CMK (cell line): ENCODE measurements at places on chromosomes 12 and 14.

DNA sequence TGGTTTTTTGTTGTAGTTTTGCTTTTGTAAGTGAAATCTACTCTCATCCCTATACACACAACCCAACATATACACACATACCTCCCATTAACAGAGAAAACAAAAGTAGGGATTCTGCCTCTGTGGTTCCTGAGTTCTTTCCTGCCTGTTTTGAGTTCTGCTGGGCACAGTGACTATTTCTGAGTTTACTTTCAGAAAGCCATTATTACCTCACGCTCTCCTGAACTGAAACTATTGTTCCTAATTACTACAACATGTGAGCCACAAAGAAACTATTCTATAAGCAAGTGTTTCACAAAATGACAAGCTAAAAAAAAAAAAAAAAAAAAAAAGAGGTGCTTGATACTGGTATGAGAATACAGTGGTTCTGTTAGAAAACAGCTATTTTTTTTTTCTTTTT lies 110.9 kb downstream of the ALG10B start:
- no peak for DNase-seq

DNA sequence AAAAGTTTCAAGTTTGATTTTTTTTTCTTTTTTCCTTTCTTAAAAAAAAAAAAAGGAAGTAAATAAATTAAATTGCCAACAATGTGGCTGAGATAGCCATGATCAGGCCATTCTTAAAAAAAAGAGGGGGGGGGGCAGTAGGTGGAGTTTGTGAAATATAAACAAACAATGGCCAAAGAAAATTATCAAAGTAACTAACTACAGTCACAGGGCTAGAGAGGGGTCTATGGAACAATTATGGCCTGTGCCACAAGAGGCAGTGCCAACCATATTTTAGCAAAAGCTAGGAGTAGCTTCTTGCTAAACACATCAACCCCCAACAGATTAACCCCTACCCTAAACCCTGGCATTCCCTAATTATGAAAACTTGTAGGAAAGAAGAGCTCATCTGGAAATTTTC lies 16.2 kb upstream of the SMARCC2 start:
- DNase-seq = no peak

DNA sequence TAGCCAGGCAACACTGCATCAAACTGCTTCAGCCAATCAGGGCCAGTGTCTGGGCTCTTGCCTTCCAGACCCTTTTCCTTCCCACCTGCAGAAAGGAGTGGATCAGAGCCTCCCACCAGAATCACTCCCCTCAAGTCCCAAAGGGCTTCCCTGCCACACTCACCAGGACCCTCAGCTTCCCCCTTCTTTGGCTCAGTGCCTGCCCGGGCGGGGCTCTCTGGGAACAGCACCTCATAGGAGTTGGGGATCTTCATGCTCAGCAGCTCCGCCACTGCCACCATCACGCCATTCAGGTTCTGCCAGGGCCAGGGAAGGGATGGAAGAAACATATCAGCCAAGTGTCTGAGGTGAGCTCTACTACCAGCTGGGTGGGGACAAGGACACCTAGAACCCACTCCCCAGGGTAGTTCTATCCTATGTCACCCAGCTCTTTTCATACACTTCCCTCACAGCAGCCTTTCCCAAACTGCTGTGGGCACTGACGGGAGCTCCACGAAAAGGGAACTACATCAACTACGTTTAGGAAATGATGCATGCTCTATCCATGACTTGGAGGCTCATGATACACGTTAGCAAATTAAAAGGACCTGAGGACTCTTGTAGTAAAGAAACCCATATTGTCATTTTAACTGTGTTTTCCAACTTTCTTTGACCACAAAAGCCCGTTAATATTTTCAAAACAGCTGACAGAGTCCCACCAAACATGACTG lies 9.4 kb upstream of the PRKAG1 start:
- DNase-seq = no peak

DNA sequence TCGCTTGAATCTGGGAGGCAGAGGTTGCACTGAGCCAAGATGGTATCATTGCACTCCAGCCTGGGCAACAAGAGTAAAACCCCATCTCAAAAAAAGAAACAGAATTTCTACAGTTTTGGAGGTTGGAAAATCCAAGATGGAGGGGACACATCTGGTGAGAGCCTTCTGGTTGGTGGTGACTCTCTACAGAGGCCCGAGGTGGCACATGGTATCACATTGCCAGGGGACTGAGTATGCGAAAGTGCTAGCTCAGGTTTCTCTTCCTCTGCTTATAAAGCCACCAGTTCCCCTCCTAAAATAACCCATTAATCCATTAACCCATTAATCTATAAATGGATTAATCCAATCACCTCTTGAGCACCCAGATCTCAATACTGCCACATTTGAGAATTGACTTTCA lies 70.8 kb upstream of the DACT1 start:
- no peak for DNase-seq

DNA sequence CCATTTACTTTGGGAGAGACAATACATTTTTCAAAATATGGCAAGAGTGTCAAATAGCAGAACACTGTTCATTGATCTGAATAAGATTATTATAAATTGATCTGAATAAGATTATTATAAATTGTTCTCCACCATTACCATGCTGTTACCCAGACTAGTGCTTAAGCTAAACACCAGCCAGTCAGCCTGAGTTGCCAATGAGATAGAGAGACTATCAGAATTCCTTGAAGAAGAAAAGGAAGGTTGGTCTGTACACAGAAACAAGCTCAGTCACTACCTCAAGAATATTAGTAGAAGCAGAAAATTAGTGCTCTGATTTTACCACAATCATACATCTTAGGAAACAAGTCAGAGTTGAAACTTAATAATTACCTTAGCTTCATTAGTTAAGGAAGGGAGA lies 469.8 kb downstream of the FOXG1 start:
- no peak for DNase-seq

- DNase-seq = no peak
These were observed 24.3 kb downstream of the DDX24 start for GRCh38 chr14:94056579-94057308.
